ENCODE measurements at places on chromosomes 1 and 21. TPM values are rescaled to one million over a fixed set of nuclear protein-coding genes. Genes with fewer than 3 reads are reported as not detected.

The SLC1A7 gene
- 3.8 TPM for total RNA-seq

The RBM11 gene
- not detected for total RNA-seq

The OR2AK2 gene
- not detected for total RNA-seq

The SPRR2G gene
- total RNA-seq: not detected

The C4BPA gene
- total RNA-seq: not detected

The HMCN1 gene
- 106 TPM for total RNA-seq

The STUM gene
- total RNA-seq: 0.98 TPM

The PADI3 gene
- total RNA-seq: not detected

The AMY1C gene
- total RNA-seq: not detected

The MTARC1 gene
- 4.3 TPM for total RNA-seq

The LORICRIN gene
- not detected for total RNA-seq

The KRTAP21-3 gene
- total RNA-seq: not detected

The LAD1 gene
- not detected for total RNA-seq

The TNNT2 gene
- total RNA-seq: not detected

The LCE1E gene
- not detected for total RNA-seq

The METTL18 gene
- 7.8 TPM for total RNA-seq

The MIS18A gene
- total RNA-seq: 13.3 TPM

The HES2 gene
- total RNA-seq: 0.09 TPM

The EPHA8 gene
- not detected for total RNA-seq

The TRIM62 gene
- 10.7 TPM for total RNA-seq

The CD84 gene
- total RNA-seq: not detected

The ITSN1 gene
- 35.0 TPM for total RNA-seq

The RGS7 gene
- 0.63 TPM for total RNA-seq

The IFT25 gene
- 53.4 TPM for total RNA-seq

The KRTAP19-3 gene
- not detected for total RNA-seq

The ZNF593 gene
- total RNA-seq: 19.4 TPM

The TMPRSS15 gene
- total RNA-seq: not detected

The VWA5B1 gene
- not detected for total RNA-seq

The NMNAT2 gene
- total RNA-seq: 0.49 TPM

The PBXIP1 gene
- total RNA-seq: 36.2 TPM

The LCE2A gene
- total RNA-seq: not detected

The ANKRD45 gene
- total RNA-seq: 0.82 TPM

The CTTNBP2NL gene
- 24.4 TPM for total RNA-seq

The ZNF683 gene
- total RNA-seq: not detected

The CELA2A gene
- not detected for total RNA-seq

The AVPR1B gene
- total RNA-seq: not detected

The C1QB gene
- not detected for total RNA-seq

All from fibroblast of the aortic adventitia (primary cell).